NAMALWA (cell line): ENCODE measurements at places on chromosomes 1 and 21.

- no peak for DNase-seq
Measured at GRCh38 chr1:17258758-17259130, 9.8 kb downstream of the PADI3 start.

GRCh38 chr21:17370263-17370662 is 142.6 kb upstream of the CXADR start:
- DNase-seq = no peak

GRCh38 chr1:198205016-198205684 is 48.4 kb downstream of the NEK7 start:
- no peak for DNase-seq

GRCh38 chr1:58699011-58699762 is 675 bp downstream of the MYSM1 start:
- DNase-seq = peak; percentile 49
